Activated CD8-positive, alpha-beta T cell treated with anti-CD3 and anti-CD28 coated beads, Interleukin-2, amount 10 ng/mL, durations not matched to agents 7 days and 5 days (primary cell): ENCODE measurements at places on chromosomes 7 and 10.
A peak's percentile ranks its signal among the peaks of the same experiment; 100 is the strongest.

- H3K36me3 ChIP-seq = peaks cover 5% of the 10 kb centered on the region
- no peak for DNase-seq
- peak overlapping the region; percentile 73 for H3K4me3 ChIP-seq
- H3K4me1 ChIP-seq = peaks cover 47% of the 10 kb centered on the region
- peaks cover 58% of the 10 kb centered on the region for H3K27me3 ChIP-seq
Measured at GRCh38 chr7:23469961-23470250, 385 bp downstream of the IGF2BP3 start.

DNA sequence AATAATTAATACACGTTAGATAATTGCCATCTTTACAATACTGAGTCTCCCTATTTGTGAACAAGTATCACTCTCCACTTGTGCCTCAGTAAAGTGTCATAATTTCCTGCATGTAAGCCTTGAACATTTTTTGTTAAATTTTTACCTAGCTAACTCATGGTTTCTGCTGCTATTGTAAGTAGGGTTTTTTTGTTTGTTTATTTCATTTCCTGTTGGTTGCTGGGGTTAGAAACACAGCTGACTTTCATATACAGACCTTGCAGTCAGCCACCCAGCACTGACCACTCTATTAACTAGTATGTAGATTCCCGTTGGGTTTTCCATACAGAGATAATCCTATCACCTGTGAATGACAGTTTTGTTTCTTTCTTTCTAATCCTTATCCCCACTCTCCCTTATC is 133.3 kb downstream of the MPP7 start:
- no peak overlapping the region for H3K27ac ChIP-seq
- DNase-seq = no peak
- no peaks in the 10 kb centered on the region for H3K27me3 ChIP-seq
- no peaks in the 10 kb centered on the region for H3K36me3 ChIP-seq
- peaks cover 4% of the 10 kb centered on the region for H3K4me1 ChIP-seq
- no peak overlapping the region for H3K4me3 ChIP-seq

DNA sequence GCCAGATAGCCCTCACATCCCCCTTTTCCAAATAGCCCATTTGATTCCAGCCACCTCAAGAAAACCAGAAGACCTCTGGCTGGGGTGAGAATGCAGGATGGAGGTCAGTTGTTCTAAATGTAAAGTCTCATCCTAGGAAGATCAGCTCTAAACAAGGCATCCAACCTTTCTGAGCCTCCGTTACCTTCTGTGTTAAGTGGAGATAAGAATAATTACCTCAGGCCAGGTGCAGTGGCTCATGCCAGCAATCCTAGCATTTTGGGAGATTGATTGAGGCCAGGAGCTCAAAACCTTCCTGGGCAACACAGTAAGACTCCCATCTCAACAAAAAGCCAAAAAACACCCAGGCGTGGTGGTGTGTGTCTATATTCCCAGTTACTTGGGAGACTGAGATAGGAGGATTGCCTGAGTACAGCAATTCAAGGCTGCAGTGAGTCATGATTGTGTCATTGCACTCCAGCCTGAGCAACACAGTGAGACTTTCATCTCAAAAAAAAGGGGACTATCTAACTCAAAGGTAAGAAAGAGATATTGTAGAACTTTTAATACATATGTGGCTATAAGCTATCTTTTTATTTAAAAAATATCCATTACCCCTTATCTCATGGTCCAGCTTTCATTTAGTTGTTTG is 43.5 kb downstream of the PRTFDC1 start:
- H3K36me3 ChIP-seq = peaks cover 14% of the 10 kb centered on the region
- H3K4me3 ChIP-seq = no peak overlapping the region
- H3K27ac ChIP-seq = no peak overlapping the region
- H3K27me3 ChIP-seq = no peaks in the 10 kb centered on the region
- H3K4me1 ChIP-seq = peaks cover 6% of the 10 kb centered on the region

- no peaks in the 10 kb centered on the region for H3K4me1 ChIP-seq
- peaks cover 7% of the 10 kb centered on the region for H3K27me3 ChIP-seq
- no peak for DNase-seq
- no peak overlapping the region for H3K27ac ChIP-seq
Measured at GRCh38 chr7:74020390-74020789, 7.6 kb upstream of the ELN start.

GRCh38 chr7:115417662-115418061 is 495.8 kb downstream of the MDFIC start:
- H3K36me3 ChIP-seq = no peaks in the 10 kb centered on the region
- no peaks in the 10 kb centered on the region for H3K27me3 ChIP-seq
- no peak overlapping the region for H3K27ac ChIP-seq
- no peak for DNase-seq

- no peak overlapping the region for H3K4me3 ChIP-seq
- DNase-seq = no peak
- H3K27ac ChIP-seq = no peak overlapping the region
Measured at GRCh38 chr10:29748109-29748650, 113.4 kb upstream of the SVIL start.

DNA sequence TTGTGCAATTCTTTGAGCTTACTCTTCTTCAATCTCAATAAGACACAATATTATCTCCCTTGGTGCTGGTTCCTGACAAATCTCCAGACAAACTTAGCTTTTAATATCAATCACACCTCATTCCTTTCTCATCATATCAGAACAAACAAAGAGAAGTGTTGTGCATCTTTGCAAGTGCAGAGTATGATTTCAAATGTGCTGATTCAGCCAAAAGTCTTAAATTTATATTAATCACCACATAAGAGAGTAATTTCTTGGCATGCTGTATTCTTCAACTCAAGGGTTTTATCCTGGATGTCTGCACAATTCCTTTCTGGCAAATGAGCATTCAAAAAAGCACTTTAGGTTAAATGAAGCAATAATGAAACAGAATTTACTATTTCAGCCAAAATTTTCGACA is 877.8 kb downstream of the ANKRD7 start:
- no peak for DNase-seq
- H3K27ac ChIP-seq = no peak overlapping the region
- no peak overlapping the region for H3K4me3 ChIP-seq

- no peak overlapping the region for H3K4me3 ChIP-seq
- H3K27ac ChIP-seq = no peak overlapping the region
- H3K27me3 ChIP-seq = peaks cover 9% of the 10 kb centered on the region
- DNase-seq = no peak
- H3K36me3 ChIP-seq = no peaks in the 10 kb centered on the region
- H3K4me1 ChIP-seq = no peaks in the 10 kb centered on the region
Measured at GRCh38 chr7:69864274-69864673, 266.0 kb downstream of the AUTS2 start.

DNA sequence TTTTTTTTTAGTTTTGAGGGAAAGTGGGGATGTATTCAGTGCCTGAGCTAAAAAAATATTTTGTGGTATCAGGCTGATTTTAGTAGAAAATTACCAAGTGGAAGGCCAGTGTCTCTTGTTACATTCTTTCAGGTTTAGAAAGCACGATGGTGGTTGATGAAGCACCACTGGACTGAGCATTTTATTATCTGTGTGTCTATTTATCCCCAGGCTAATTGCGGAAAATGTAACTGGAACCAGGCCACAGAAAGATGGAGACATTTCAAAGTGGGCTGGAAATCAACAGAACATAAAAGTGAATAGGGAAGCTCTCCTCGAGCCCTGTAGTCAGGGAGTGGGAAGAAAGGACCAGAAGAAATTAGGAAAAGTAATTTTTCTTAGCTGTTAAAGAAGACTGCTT is 261.0 kb downstream of the STK31 start:
- H3K27me3 ChIP-seq = peaks cover 4% of the 10 kb centered on the region
- H3K4me3 ChIP-seq = no peak overlapping the region
- no peaks in the 10 kb centered on the region for H3K4me1 ChIP-seq
- DNase-seq = no peak
- H3K27ac ChIP-seq = no peak overlapping the region

- no peaks in the 10 kb centered on the region for H3K36me3 ChIP-seq
- H3K4me1 ChIP-seq = no peaks in the 10 kb centered on the region
- no peak for DNase-seq
- H3K27me3 ChIP-seq = no peaks in the 10 kb centered on the region
- H3K4me3 ChIP-seq = no peak overlapping the region
- H3K27ac ChIP-seq = no peak overlapping the region
Measured at GRCh38 chr10:130218181-130218641, 82.0 kb downstream of the GLRX3 start.

DNA sequence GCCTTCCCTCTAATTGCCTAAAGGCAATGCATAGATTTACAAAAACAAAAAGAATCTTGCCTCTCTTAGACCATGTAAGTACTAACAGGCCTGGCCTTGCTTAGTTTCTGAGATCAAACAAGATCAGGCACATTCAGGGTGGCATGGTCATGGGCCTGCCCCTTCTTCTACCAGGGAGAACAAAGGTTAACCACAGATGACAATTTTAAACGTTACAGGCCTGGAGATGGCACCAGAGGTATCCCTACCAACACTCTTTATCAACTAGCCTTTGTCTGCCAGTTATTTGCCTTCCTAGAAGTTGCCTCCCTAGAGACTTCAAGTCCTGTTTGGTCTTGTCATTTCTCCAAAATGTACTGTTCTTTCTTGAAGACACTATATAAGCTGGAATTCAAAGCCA is 252.6 kb downstream of the DOCK4 start:
- H3K4me1 ChIP-seq = no peaks in the 10 kb centered on the region
- DNase-seq = no peak
- H3K27ac ChIP-seq = no peak overlapping the region
- H3K4me3 ChIP-seq = no peak overlapping the region

DNA sequence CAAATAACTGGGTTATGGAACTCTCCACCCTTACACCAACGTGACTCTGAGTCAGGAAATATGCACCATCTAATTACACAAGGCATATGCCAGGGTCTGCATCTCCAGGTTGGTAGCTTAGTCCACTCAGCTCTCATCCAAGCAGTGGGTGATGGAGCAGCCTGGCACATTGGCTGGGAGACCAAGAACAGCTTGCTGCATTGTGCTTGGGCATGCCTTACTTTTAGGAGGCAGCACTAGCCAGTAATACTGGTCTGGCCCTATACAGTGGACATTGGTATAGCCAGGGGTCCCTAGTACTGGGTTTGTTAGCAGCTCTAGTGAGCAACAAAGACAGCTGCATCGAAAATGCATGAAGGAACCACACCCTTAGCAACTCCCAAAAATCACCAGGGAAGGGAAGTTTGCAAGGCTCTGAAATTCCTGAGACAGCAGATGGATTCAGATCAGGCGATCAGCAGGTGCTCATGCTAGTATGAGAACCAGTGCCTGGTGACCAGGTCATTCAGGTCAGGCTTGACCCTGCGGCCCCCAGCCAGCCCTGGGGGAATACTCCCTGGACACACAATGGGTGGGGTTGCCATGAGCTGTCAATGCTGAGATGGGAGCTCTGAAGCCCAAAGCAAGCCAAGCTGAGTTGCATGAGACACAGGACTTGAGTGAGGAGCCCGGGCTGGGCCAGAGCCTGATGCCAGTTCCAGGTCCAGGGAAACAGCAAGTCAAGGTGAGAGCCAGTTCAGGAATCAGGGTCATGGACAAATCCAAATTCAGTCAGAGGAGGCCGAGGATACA is 217.9 kb upstream of the ZMIZ1 start:
- no peaks in the 10 kb centered on the region for H3K36me3 ChIP-seq
- H3K4me1 ChIP-seq = no peaks in the 10 kb centered on the region
- no peak overlapping the region for H3K27ac ChIP-seq
- no peak overlapping the region for H3K4me3 ChIP-seq
- no peaks in the 10 kb centered on the region for H3K27me3 ChIP-seq

DNA sequence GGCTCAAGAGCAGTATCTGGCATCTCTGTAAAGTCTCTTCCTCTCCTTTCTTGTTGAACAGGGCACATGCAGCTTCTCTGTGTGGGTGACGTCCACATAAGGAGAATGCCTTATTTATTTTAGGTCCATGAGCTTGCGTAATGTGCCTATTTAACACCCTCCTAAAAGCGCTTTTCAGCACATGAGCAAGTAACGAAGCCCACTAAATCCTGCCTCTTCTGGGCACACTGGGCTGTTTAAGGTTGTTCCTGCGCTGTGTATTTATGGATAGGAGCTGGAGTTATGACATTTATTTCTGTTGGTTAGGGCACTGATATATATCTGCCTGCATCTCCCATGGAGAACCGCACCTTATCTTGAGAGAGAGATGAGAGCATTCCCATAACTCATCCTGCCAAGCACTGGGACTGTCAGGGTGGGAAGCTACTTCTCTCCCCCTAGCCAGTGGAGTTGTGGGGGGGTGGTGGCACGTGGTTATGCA is 76.1 kb downstream of the LRRC4 start:
- no peaks in the 10 kb centered on the region for H3K27me3 ChIP-seq
- H3K4me1 ChIP-seq = no peaks in the 10 kb centered on the region
- no peak for DNase-seq
- H3K36me3 ChIP-seq = peaks cover 7% of the 10 kb centered on the region
- no peak overlapping the region for H3K27ac ChIP-seq

GRCh38 chr10:89086801-89087521 is 96.4 kb downstream of the FAS start:
- DNase-seq = no peak
- no peaks in the 10 kb centered on the region for H3K27me3 ChIP-seq
- H3K36me3 ChIP-seq = no peaks in the 10 kb centered on the region
- H3K27ac ChIP-seq = peak overlapping the region; percentile 66
- H3K4me1 ChIP-seq = peaks cover 27% of the 10 kb centered on the region

DNA sequence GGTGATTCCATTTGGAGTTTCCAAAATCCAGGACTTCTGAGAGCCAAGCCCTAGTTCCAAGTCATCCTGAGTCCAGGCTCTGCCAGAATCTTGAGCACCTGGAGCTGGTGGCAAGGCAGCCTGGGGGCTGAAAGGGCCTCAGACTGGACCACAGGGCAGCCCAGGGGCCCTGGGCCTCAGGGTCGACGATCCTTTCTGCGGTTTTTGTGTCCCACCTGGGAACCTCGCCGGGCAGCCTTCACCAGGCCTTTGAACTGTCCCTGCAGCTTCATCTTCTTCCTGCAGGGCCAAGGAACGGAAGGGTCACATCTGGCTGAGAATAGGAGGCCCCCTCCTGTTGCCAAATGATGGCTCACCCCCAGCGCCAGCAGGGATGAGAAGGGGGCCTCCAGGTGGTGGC is 22.4 kb upstream of the FRAT2 start:
- no peak for DNase-seq
- peaks cover 13% of the 10 kb centered on the region for H3K36me3 ChIP-seq
- H3K4me1 ChIP-seq = peaks cover 16% of the 10 kb centered on the region
- no peaks in the 10 kb centered on the region for H3K27me3 ChIP-seq

DNA sequence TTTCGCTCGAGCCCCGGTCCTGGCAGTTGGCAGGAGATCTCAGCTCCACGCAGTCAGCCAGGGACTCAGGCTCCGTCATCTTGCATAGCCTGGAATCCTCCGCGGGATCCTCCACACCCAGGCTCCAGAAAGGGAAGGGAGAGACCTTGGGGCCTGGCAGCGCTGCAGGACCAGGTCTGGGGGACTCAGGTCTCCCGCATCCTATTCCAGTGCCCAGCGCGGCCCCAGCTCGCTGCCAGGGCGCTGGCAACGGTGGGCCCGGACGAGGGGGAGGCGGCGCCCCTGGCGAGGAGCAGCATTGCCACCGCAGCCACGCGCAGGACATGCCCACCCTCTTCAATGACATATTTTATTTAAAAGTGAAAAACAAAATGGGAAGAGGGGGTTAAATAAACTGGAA is 83.4 kb downstream of the LANCL2 start:
- peaks cover 5% of the 10 kb centered on the region for H3K4me1 ChIP-seq
- DNase-seq = no peak
- H3K36me3 ChIP-seq = peaks cover 4% of the 10 kb centered on the region
- no peaks in the 10 kb centered on the region for H3K27me3 ChIP-seq

- DNase-seq = no peak
- no peaks in the 10 kb centered on the region for H3K36me3 ChIP-seq
- no peaks in the 10 kb centered on the region for H3K27me3 ChIP-seq
- no peak overlapping the region for H3K4me3 ChIP-seq
Measured at GRCh38 chr7:134200970-134201369, 73.8 kb downstream of the LRGUK start.

GRCh38 chr7:32506266-32507054 is 11.2 kb downstream of the AVL9 start:
- DNase-seq = peak; percentile 24
- peak overlapping the region; percentile 42 for H3K4me3 ChIP-seq
- peaks cover 25% of the 10 kb centered on the region for H3K4me1 ChIP-seq
- no peaks in the 10 kb centered on the region for H3K27me3 ChIP-seq
- H3K27ac ChIP-seq = peak overlapping the region; percentile 40
